Lower lobe of right lung (tissue), 2 donors: ENCODE measurements at places on chromosomes 7 and 10. TPM values are rescaled to one million over a fixed set of nuclear protein-coding genes. Genes with fewer than 3 reads are reported as not detected.

TRIM50 gene
- not detected for total RNA-seq

DNA sequence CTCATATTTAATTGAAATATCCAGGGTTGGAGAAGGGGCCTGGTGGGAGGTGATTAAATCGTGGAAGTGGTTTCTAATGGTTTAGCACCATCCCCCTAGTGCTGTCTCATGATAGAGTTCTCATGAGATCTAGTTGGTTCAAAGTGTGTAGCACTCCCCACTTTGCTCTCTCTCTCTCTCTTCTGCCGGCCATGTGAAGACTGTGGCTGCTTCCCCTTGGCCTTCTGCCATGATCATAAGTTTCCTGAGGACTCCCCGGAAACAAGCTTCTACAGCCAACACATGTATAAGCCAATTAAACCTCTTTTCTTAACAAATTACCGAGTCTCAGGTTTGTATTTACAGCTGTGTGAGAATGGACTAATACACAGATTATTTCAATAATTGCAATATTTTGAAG, 305.8 kb upstream of the KCND2 start:
- DNase-seq: no peak

GRCh38 chr7:106071356-106071998, 40.6 kb downstream of the SYPL1 start:
- DNase-seq: peak; percentile 62

SEMA3C gene
- 34.8 TPM for total RNA-seq

DNA sequence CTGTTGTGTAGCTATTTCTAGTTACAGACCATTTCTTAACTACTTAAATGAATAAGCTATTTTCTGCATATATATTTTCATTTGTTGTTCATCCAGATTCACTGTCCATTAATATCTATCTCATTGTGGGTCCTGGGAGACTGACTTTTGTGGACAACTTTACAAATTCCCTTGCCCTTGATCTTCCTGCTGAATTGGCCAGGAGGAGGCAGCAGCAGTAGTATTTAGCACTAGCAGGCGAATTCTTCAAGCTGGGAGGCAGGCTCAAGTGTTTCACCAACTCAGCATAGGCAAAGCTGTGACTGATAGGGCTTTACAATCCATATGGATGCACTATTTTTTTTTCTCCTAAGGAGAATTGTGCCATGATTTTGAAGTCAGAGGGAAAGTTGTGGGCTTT, 461.0 kb upstream of the NRG3 start:
- no peak for DNase-seq

DNA sequence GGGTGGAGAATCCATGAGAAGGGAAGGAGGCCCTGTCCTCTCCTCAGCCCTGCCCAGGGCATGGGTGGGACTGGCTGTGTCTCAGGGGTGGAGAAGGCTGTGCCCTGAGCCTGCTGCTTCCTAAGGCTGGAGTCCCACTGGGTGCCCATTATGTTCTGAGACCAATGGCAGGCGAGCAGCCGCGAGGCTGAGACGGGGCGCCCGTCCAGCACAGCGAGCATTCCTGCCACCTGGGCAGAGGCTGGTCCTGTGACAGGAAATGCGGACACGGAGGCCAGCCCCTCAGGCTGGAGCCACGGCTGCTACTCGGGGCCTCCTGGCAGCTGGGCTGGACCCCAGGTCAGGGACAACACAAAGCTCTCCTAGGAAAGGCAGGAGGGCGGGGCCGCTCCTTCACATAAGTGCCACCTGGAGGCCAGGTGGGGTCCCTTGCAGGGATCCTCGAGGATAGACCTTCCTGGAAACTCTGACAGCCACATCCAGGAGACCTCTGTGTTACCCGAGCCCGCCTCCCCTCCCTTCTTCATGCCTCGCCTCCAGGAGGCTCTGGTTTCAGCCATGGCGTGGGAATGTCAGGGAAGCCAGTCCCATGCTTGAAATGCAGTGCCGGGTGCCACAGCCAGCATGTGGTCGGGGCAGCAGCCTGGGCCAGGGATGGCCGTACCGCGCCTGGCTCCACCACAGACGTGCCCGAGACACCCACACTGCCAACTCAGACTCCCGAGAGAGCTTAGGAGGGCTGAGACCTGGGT, 173.9 kb downstream of the USP6NL start:
- DNase-seq: no peak

WDR86 gene
- total RNA-seq: 4.4 TPM

- no peak for DNase-seq
These were observed 41.4 kb upstream of the CD36 start for GRCh38 chr7:80596933-80597517.

GRCh38 chr10:71771821-71772617, 1.3 kb downstream of the VSIR start:
- peak; percentile 63 for DNase-seq

GLRX3 gene
- total RNA-seq: 45.9 TPM

- DNase-seq: no peak
These were observed 148.6 kb upstream of the SVIL start for GRCh38 chr10:29783201-29783947.

UNCX gene
- not detected for total RNA-seq

RAB19 gene
- 1.7 TPM for total RNA-seq

DIP2C gene
- 15.1 TPM for total RNA-seq
